NCI-H1048 (cell line): ENCODE measurements at places on chromosomes 4 and X.

- no peak for DNase-seq
Observed at GRCh38 chr4:23737571-23737970, 152.3 kb downstream of the PPARGC1A start.

GRCh38 chr4:90745176-90745575 is 618.0 kb downstream of the CCSER1 start:
- DNase-seq = no peak

- DNase-seq = no peak
Observed at GRCh38 chr4:138953961-138954371, 61.6 kb upstream of the NOCT start.

- DNase-seq = no peak
Observed at GRCh38 chrX:154986826-154987575, 35.5 kb downstream of the F8 start.

- no peak for DNase-seq
Observed at GRCh38 chr4:4862071-4862551, 2.6 kb downstream of the MSX1 start.

- DNase-seq = no peak
Observed at GRCh38 chr4:187501731-187502130, 493.8 kb upstream of the ZFP42 start.

GRCh38 chr4:72858328-72858727 is 211.2 kb downstream of the COX18 start:
- no peak for DNase-seq

DNA sequence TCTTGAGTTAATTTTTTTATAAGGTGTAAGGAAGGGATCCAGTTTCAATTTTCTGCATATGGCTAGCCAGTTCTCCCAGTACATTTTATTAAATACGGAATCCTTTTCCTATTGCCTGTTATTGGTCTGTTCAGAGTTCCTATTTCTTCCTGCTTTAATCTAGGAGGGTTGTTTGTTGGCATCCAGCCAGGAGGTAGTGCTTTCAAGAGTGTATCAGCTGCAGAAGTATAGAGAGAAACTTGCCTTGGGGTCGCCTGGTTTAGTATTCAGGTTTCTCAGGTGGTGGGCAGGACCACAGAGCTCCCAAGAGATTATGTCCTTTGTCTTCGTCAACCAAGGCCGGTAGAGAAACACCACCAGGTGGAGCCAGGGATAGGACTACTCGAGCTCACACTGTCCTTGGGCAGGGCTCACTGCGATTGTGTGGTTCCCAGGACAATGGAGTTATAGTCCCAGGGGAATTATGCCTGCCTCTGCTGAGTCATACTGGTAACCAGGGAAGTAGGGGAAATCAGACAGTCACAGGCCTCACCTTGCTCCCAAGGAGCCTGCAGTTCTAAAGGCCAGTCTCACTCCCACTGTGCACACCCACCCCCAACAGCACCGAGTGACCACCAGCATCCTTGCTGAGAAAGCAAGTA is 168.1 kb downstream of the VSIG4 start:
- DNase-seq = no peak

- no peak for DNase-seq
Observed at GRCh38 chr4:6242271-6243029, 27.2 kb upstream of the WFS1 start.

GRCh38 chrX:585115-585808 is 45.3 kb upstream of the SHOX start:
- no peak for DNase-seq

- no peak for DNase-seq
Observed at GRCh38 chrX:96407501-96407900, 277.1 kb upstream of the DIAPH2 start.

DNA sequence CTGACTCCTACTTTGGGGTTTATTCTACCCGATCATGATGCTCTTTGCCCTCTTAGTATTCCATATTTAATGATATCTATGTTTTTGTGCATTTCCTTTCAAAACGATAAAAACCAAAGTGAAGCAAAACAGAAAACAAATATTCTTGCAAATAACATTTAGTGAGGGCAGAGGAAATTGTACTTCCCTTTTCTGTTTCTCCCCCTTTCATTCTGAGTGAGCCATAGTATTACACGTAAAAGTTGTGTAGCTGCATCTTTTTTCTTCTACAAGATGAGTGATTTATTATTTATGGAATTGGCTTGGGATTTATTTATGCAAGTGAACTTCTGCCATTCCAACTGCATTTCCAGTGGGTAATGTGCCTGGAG is 109.9 kb downstream of the AFF2 start:
- DNase-seq = no peak
